NCI-H1105 treated with DMSO at 0.1 percent for 48 hours (cell line): ENCODE measurements at places on chromosomes 7 and 10.

DNA sequence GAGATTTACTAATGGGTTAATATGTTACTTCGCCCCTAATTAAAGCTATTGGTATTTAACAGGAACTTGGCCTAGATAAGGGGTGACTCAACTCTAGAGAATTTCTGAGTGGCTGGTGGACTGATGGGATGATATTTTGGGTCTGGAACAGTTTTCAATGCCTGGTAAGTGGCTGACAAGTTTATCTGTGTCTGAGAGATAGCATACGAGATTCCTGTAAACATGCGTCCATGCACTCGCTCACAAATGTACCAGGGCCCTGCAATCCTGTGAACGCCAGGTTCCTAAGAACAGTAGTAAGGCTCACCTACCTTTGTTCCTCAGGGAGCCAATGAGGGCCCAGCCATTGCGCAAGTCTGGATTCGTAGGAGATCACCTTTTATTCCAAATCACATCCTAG, 683.8 kb upstream of the ANKRD30A start:
- no peak for DNase-seq

DNA sequence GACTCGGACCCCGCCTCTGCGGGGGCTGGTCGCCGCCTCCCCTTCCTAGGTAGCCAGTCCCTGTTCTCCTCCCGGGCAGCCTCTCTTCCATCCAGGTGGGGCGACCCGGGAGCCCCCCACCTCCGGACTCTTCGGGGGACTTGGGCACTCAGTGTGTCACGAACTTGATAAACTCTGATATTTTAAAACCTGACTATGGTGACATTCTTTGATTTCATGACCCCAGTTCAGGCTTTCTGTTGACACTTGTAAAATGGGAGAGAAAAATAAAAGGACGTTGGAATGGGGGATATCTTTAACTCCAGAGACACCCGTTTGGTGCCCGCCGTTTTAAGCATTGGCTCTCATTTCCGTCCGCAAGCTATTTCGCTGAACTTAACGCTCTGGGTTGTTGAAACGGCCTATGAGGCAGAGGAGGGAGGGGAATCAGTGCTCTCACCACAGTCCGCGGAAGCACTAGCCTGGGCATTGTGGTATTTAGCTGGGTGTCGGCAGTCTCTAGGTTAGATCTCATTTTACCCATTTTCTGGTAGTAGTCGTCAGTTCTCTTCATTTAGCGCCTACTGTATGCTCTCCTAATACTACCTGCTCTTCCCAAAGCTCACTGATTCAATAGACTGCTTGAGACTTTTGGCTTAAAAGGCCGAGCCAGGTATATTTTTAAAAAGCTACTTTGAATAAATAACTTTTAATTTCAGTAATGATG, 738 bp downstream of the VPS26A start:
- peak; percentile 24 for DNase-seq

DNA sequence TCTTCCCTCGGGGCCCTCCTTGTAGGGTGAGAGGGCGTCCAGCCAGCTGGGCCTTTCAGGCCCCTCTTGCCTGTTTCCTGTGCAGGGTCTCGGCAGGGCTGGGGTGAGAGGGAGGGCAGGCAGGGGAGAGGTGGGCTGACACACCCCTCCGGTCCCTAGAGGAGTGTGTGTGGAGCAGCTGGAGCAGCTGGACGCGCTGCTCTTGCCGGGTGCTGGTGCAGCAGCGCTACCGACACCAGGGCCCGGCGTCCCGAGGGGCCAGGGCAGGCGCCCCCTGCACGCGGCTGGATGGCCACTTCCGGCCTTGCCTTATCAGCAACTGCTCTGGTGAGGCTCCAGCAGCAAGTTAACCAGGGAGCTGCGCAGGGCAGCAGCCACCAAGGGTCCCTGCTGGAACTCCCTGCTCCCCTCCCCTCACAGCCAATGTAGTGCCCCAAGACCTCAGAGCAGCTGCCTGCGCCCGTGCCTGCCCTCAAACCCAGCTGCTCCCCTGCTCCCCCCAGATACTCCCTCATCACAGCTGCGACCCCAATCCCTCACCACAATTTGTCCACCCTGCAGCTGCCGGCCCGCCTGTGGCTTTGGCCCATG, 15.7 kb upstream of the ZNF862 start:
- no peak for DNase-seq

DNA sequence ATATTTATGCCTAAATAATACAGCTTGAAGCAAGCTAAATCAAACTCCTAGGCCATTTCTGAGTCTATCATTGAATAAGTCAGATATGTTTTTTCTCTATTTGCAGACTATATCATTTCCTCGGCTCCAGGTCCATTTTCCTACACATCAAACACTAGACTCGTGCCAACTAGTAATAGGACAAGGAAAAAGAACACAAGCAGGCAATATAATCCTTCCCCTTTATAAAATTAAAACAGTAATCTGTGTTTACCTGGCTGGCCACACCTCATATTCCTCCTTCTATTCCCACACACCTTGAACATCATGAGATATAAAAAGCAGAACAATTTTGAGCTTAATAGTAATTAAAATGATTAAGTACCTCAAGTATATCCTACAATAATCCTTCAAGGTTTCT, 325.7 kb downstream of the TFEC start:
- no peak for DNase-seq

DNA sequence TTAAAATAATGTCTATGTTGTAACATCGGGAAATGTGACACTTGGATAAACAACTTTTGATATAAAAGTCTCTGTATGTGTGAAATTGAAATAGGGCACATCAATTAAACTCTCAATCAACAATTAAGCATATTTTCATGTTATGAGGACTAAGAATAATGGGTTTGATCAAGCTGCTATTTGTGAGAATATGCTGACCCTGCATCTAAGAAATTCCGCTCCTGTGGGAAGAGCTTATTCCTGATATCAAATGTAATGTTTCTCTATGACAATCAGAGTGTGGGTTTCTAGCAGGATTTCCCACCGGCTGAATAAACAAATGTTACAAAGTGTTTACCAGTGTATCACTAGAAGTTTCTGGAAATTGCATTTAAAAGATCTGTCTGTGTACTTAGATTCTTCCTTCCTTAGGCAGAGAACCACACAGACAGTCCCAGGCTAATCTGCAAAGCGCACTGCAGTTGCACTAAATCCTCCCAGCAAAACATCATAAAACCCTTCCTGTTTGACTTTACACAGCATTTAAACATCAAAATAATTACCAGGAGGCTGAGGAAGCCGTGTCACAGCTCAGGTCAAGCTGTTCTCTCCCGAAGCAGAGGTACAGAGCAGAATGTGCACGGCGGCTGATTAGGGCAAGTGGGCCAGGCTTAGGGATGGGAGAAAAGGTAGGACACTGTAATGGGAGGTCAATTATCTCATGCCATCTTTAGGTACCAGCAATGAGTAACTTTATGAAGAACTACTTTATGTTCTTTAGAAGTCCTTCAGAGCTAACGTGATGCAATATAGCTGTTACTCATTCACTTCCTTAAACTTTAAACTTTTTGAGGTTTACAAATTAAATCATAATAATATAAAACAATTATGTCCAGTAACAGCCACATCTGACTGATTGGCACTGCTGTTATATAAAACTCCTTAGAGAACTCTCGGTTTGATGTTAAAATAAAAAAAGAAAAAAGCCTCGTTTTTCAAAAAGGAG, 109.1 kb upstream of the CTTNBP2 start:
- DNase-seq, result no peak

DNA sequence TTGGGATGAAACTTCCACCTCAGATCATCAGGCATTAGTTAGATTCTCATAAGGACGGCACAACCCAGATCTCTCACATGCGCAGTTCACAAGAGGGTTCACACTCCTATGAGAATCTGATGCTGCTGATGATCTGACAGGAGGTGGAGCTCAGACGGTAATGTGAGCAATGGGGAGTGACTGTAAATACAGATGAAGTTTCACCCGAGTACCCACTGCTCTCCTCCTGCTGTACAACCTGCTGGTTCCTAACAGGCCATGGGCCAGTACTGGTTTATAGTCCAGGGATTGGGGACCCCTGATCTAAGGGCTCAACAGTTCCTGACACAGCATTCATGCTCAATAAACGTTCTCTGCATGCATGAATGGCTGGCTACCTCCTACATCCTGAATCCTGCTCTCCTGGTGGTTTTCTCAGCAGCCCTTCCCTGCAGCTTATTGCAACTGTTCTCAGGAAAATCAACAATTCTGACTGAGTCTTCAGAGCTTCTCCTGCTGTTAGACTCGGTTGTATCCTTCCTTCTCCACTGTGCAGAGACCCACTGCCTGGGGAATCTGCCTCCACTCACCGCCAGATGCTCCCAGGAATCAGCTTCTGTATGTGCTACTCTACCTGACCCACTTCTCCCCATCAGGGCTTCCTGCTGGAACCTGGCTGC, 17.4 kb downstream of the PDE6C start:
- no peak for DNase-seq

DNA sequence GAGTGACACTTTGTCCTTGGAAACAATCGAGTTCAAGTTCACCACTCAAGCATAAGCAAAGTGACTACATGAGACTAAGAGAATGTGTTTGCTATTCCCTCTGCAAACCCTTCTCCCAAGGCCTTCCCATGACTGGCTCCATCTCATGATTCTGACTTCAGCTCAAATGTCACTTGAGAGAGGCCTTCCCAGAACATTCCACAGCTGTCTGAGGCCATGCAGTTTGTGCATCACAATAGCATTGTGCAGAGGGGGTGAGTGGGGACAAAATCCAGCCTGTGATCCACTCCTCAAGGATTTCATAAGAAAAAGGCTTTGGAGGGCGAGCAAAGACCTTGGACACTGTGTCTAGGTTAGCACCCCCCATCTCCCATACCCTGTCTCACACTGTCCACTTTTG, 6.9 kb upstream of the LRMDA start:
- DNase-seq, result no peak

DNA sequence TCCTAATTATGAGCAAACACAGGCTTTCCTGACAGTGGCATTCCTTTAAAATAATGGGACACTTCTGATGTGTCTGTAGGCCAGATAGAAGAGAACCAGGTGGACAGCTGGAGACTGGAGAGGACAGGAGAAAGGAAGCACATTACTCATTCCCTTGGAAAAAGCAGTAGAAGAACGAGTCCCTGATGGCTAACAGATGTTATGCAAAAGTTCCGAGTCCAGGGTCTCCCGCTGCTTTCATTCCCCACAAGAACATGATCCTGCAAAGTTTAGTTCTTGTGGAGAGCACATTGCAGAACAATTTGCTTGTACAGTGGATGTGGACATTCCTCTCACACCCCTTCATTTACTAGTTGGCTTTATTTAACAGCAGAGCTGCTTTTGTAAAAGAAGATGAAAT, 137.6 kb downstream of the GPAM start:
- DNase-seq, result no peak

GRCh38 chr10:123634221-123634620, 31.9 kb upstream of the GPR26 start:
- no peak for DNase-seq

DNA sequence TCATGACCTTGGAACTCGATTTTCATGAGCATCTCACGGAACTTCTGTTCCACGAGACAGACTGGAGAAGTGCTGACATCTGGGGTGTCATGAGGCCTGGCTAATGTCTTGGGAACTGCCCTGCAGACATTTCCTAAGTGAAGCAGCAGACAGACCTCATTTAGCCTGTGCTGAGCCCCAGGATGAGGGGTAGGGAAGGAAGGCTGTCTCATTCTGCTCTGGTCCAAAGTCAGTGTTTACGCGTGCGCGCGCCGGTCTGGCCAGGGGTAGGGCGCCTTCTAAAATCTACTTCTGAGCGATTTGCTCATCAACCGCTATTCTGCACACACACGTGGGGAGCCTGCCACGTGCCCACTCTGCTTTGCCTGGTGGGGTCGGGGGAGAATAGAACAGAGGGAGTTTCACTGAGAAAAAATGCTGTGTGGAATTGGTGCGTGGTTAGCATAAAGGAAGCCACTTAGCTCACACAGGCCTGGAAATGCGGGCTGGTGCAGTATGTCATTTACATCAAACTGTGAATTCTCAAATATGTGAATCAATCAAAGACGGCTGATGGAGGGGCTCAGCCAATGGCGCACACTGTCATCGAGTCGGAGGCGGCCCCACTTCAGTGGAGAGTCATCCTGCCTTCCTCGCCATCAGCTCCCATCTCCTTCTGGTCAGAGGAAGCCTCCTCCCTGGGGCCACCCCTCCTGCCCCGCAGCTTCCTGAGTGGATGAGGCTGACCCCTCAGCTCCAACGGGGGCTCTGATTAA, 335.1 kb downstream of the ADARB2 start:
- no peak for DNase-seq
